C1 segment of cervical spinal cord (tissue), 14 donors: ENCODE measurements at places on chromosomes 1 and 21.

DNA sequence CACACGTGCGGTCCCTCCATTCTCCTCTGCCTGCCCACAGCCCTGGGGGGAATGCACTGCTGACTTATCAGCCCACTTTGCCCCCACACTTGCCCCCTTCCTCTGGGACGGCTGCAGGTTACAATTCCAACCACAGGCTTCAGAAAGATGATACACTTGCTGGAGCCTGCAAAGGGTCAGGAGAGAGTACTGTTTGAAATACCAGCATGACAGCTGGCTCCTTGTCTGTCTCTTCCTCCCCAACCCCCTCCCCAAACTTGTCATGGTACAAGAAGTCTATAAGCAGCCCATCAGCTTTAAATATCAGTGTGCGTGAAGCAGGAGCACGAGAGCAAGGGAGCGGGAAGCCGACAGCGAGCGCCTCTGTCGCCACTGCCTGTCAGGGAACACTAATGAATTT lies 62.4 kb downstream of the ERI3 start:
- no peak for DNase-seq

DNA sequence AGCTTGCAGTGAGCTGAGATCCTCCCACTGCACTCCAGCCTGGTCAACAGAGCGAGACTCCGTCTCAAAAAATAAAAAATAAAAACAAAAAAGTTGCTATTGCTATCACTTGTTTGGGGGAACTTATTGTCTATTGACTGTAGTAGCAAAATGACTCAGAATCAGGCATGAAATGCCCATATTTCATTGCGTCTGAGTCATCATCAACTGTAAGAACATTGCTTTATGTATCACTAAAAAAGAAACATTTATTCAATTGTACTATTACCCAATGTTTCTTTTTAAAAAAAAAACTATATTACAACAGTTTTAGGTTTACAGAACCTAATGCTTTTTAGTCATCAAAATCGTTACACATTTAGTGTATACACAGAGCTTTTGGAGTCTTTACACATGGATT lies 91.0 kb upstream of the FMN2 start:
- DNase-seq, result no peak

DNA sequence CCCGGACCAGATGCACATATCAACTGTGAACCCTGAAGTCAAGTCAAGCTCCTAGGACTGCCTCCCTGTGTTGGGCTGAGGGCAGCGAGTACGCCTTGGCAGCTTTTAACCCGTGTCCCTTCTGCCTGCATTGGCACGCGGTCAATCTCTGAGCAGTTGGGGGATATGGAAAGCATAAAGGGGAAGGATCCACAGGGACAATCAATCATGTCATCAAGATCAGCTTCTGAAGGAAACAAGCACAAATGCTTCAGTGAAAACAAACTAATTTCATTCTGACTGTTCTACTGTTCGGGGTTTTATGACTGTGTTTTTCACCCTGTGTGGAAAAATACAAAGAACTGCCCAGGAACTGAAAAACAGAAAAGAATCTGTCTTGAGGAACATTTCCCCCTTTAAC lies 106.2 kb downstream of the RUNX1 start:
- DNase-seq, result no peak

GRCh38 chr1:96525657-96526557 lies 195.7 kb upstream of the PTBP2 start:
- DNase-seq, result no peak

DNA sequence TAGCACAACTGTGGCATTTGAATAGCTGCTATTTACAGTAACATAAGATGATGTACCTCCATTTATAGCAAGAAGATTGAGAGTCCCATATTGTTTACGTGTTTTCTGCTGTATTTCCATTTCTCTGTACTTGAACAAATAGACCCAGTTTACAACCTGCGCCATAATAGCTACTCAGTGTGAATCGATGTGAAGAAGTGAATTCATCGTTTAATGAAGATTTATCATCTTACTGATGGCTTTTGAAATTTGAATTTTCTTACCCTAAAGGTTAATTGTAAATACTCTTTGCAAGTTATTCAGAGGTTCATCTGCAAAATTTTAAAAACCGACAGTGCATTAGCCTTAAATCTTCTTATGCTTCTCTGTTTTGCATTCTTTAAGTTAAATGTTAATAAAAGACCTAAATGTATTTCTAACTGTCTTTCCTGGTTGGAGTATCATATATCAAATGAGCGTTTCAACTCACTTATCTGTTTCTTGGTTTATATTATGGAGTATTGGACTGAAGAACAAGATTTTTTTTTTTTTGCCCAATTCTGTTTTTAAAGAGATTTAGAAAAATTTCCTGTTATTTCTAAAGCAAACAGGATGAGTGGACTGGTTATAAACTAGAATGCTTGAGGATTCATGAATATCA lies 2.2 kb downstream of the MACO1 start:
- no peak for DNase-seq

DNA sequence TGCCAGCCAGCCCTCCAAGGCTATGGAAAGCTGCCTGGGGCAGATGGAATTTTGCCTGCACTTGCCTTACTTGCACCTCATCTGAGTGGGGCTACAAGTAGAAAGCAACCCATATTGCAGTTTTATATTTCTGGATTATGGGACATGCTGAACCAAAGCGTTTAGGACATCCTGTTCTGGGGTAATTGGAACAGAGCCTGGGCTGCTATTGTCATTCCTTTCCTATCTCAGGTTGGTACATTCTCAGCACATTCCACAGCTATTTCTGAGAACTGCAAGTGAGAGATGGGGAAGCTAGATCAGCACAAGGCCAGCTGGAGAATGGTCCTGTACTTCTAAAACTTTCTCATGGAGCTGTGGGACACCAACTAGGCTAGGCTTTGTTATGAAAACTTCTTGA lies 713.8 kb downstream of the KCNT2 start:
- DNase-seq, result no peak

DNA sequence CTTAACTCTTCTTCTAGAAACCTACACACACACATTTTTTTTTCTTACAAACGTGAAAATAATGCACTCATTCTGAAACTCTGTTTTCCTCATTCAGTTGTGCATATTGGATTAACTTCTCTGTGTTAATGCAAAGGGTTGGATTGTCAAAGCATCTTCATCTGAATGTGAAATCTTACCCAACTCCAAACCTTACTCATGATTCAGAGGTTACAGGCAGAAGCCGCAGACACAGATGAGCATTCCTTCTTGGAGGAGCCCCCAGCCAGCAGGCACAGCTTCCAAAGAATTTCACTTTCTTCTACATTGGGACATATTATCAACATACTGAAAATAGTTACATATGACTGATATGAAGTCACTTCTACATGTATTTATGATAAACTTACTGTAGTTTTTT lies 15.7 kb downstream of the PATJ start:
- DNase-seq, result no peak
